NCI-H774 (cell line): ENCODE measurements at places on chromosomes 5 and 9.

GRCh38 chr5:61906820-61907219 lies 399.2 kb upstream of the KIF2A start:
- DNase-seq, result no peak

- DNase-seq, result no peak
Observed at GRCh38 chr5:1431896-1432295, 13.3 kb downstream of the SLC6A3 start.

DNA sequence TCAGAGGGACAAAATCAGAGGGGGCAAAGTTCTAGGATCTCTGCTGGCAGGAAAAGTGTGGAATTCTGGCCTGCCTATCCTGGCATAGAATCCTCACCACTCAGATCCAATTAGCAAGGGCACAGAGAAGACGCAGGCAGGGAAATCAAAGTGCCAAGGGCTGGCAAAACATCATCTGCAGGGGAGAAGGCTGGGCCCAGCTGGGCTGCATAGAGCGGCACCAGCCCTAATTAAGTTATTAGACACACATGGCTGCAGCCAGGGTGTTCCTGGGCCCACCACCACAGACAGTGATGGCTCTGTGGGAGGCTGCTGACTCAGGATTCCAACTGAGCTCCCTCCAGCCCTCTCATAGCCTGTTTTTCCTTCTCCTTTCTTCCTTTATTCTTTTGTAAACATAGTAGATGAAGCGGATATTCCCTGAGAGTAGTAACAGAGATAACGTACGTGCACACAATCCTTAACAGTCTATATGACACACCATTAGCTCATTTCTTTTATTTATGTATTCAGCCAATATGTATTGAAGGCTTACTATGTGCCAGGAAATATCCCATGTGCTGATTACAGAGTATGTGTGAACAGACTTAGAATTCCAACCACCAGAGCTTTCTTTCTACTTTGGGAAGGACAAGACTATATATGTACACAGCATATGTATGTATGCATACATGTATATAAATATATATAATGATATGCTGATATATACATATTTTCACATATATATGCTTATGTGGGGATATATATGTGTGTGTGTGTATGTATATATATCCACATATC lies 236.1 kb downstream of the ASTN2 start:
- DNase-seq, result no peak

- DNase-seq, result no peak
Observed at GRCh38 chr5:102651466-102651865, 103.6 kb upstream of the PAM start.
